ENCODE measurements at places on chromosomes 16 and 17. TPM values are rescaled to one million over a fixed set of nuclear protein-coding genes. Genes with fewer than 3 reads are reported as not detected.
A peak's percentile ranks its signal among the peaks of the same experiment; 100 is the strongest.

Gene AIPL1
- total RNA-seq = not detected

Gene GALR2
- not detected for total RNA-seq

Gene TSPAN10
- 0.99 TPM for total RNA-seq

Gene RNF112
- 1.8 TPM for total RNA-seq

Gene ZFP3
- 7.3 TPM for total RNA-seq

Gene SLFN14
- not detected for total RNA-seq

Gene NPTX1
- total RNA-seq = 2.8 TPM

Gene DRC3
- total RNA-seq = 0.67 TPM

Gene ADAD2
- total RNA-seq = not detected

- no peaks in the 10 kb centered on the region for H3K4me1 ChIP-seq
- no peaks in the 10 kb centered on the region for H3K27me3 ChIP-seq
- no peak overlapping the region for H3K27ac ChIP-seq
- no peak for DNase-seq
- no peak overlapping the region for H3K4me3 ChIP-seq
- H3K36me3 ChIP-seq = no peaks in the 10 kb centered on the region
Observed at GRCh38 chr16:55120826-55121225, 190.2 kb downstream of the IRX5 start.

- DNase-seq = no peak
- no peaks in the 10 kb centered on the region for H3K4me1 ChIP-seq
- H3K4me3 ChIP-seq = no peak overlapping the region
Observed at GRCh38 chr17:56798916-56799315, 34.8 kb downstream of the C17orf67 start.

GRCh38 chr16:75256696-75257343 lies 5.4 kb upstream of the BCAR1 start:
- H3K27me3 ChIP-seq = peaks cover 54% of the 10 kb centered on the region
- H3K27ac ChIP-seq = no peak overlapping the region
- H3K4me3 ChIP-seq = no peak overlapping the region
- H3K4me1 ChIP-seq = peaks cover under 1% of the 10 kb centered on the region
- H3K36me3 ChIP-seq = no peaks in the 10 kb centered on the region

DNA sequence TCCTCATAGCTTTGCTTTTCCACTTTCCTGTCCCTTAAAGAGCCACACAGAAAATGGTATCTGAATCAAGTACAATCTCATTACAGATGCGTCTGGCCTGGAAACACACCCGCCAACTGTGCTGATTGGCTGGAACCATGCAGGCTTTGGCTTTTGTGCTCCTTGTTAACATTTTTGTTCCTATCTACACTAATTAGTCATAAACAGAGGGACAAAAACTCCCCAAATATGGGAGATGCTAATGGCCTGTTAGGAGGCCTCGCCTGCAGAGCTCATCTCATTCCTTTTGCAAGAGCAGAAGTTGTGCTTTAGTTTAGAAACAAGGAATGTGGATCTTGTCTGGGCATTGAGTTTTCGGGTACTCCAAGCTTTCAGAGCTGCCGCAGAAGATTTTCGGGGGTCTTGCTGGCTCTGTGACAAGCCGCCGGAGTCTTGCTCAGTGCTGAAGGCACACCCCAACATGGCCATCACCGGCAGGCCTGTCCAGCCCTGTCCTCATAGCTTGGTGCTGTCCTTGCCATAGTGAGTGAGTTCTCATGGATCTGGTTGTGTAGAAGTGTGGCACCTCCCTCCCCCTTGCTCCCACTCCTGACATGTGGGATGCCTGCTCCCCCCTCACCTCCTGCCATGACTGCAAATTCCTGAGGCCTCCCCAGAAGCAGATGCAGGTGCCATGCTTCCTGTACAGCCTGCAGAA lies 69.8 kb downstream of the METRNL start:
- H3K4me3 ChIP-seq = no peak overlapping the region
- peaks cover 17% of the 10 kb centered on the region for H3K4me1 ChIP-seq
- no peak overlapping the region for H3K27ac ChIP-seq
- no peaks in the 10 kb centered on the region for H3K36me3 ChIP-seq

DNA sequence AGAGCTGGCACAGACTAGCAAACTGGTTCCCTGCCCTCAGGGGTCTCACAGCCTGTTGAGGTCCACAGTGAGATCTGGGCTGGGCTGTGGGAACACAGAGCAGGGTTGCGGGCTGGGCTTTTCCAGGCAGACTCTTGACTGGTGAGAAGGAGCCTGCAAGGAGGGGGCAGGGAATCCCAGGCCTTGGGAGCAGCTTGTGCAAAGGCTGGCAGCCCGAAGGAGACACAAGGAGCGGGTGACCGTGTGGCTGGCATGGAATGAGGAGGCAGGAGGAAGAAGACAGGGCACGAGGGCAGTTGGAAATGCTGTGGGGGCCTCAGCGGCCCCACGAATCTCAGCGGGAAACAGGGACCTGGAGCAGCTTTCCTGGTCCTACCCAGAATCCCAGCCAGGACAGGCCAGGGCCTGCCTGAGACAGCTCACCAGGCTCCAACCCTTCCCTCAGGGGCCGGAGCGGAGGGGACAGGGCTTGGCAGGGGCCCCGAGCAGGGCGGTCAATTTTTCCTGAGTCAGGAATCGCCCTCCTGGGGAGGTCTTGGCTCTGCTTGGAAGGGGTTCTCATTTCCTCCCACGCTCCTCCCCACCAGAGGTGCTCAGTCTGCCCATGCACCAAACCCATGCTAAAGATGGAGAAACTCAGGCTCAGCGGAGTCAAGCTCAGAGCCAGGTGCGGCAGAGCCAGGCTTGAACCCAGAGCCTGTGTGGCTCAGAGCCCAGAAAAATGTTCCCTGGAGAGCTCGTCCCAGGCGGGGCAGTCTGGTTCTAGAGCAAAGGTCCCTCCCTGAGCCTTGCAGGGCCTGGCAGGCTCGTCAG lies 9.2 kb upstream of the SNN start:
- peaks cover 5% of the 10 kb centered on the region for H3K27me3 ChIP-seq
- H3K4me3 ChIP-seq = no peak overlapping the region
- no peaks in the 10 kb centered on the region for H3K36me3 ChIP-seq

GRCh38 chr17:27810902-27811557 lies 10.7 kb upstream of the NOS2 start:
- DNase-seq = no peak
- H3K4me3 ChIP-seq = no peak overlapping the region
- peaks cover 2% of the 10 kb centered on the region for H3K27me3 ChIP-seq

DNA sequence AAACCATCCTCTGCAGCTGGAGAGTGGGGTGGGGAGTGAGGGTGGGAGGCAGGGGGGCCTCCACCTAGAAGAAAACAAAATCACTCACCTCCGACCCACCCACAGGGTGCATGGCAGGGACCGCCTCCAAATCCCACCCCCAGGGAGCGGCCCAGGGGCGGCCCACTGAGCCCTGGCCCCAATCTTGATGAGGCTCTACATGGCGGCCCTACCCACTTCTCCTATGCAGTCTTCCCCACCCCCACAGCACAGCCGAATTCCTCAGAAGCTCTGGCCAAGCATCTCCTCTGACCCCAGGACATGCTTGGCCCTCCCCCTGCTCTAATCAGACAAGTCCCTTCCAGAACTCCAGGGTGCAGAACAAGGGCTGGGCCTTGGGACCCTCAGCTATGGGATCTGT lies 18.2 kb upstream of the FASN start:
- H3K4me3 ChIP-seq = no peak overlapping the region
- H3K4me1 ChIP-seq = peaks cover 7% of the 10 kb centered on the region
- DNase-seq = no peak
- no peak overlapping the region for H3K27ac ChIP-seq
- no peaks in the 10 kb centered on the region for H3K36me3 ChIP-seq
- no peaks in the 10 kb centered on the region for H3K27me3 ChIP-seq

DNA sequence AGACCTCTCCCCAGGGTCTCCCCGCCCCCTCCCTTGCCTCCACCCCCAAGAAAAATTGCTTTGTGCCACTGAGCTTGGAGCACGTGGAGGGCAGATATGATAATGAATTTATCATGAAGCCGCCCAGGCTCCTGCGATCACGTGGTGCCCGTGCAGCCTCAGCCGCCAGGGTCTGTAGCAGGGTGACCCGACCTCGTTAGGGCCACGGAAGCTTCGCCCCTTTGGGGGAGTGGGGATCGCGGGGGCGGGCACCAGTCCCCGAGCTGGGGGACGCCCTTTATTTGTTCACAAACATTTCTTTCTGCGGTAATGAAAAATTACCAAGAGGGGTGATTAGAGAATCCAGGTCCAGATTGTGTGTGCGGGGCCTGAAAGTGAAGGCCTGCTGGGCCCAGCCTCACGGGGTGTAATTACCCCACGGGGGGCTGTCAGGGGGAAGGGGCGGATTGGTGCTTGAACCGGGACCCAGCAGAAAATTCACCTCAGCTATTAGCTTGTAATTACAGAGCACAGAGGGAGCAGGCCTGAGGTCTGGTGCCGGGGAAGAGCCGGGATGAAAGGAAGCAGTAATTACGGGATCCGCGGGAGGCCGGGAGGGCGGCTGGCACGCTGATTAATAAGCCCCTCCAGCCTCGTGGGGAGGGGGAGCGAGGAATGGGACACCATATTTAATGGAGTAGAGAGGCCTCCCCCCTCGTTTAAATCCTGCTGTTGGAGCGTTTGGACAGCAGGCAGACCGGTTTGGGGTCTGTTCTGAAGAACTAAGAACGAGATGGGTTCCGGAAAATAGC lies 13.3 kb downstream of the GSE1 start:
- H3K4me1 ChIP-seq = peaks cover 22% of the 10 kb centered on the region
- peaks cover 21% of the 10 kb centered on the region for H3K36me3 ChIP-seq
- H3K4me3 ChIP-seq = peak overlapping the region; percentile 4
- no peaks in the 10 kb centered on the region for H3K27me3 ChIP-seq

GRCh38 chr17:80029258-80029974 lies 6.3 kb downstream of the TBC1D16 start:
- peaks cover 3% of the 10 kb centered on the region for H3K4me1 ChIP-seq
- H3K27me3 ChIP-seq = peaks cover 9% of the 10 kb centered on the region
- no peaks in the 10 kb centered on the region for H3K36me3 ChIP-seq
- H3K4me3 ChIP-seq = no peak overlapping the region

DNA sequence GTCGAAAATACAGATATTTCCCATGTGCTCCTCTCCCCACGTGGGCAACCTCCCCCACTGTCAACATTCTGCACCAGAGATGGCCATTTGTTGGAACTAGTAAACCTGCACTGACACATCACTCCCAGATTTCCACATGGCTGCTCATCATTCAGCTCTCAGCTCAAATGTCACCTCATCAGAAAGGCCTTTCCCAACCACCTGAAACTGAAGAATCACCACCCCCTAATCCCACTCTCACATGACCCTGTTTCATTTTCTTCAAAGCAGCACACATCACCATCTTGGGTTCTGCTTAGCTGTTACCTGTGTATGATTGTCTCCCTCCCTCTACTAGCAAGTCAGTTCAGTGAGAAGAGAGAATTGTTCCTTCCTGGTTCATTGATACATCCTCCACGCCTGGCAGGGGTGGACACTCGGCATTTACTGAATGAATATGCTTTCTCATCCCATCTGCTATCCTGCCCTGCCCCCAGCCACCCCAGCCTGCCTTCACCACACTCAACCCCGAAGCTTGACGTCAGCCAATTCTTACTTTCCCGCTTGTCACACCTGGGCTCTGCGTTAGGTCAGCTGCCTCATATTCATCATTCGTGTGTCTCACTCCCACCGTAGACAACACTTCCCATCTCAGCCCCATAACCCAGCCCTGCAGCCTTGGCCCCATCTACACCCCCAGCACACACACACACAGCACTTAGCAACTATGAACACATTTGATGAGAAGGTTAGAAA lies 1.5 kb downstream of the C17orf114 start:
- no peak for DNase-seq
- peaks cover 13% of the 10 kb centered on the region for H3K4me1 ChIP-seq
- H3K4me3 ChIP-seq = no peak overlapping the region

GRCh38 chr17:58196610-58197009 lies 4.1 kb downstream of the EPX start:
- no peak overlapping the region for H3K27ac ChIP-seq
- peaks cover 6% of the 10 kb centered on the region for H3K27me3 ChIP-seq
- H3K4me3 ChIP-seq = no peak overlapping the region
- H3K4me1 ChIP-seq = peaks cover 5% of the 10 kb centered on the region

DNA sequence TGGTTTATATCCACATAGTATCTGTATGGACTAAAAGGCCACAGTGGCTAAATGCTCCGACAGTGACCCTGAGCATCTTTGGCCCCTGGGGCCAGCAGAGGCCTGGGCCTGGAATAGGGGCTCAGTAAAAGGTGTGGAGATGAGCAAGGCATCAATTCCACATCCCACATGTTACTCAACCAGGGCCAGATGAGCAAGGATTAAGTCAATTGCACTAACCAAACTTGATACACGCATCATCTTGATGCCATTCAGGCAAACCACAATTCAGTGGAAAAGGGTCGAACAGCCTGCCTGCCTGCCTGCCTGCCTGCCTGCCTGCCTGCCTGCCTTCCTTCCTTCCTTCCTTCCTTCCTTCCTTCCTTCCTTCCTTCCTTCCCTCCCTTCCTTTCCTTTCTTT lies 53.5 kb upstream of the DNAJA2 start:
- no peak for DNase-seq
- no peak overlapping the region for H3K4me3 ChIP-seq
- no peaks in the 10 kb centered on the region for H3K4me1 ChIP-seq
- no peaks in the 10 kb centered on the region for H3K36me3 ChIP-seq
- peak overlapping the region; percentile 36 for H3K27ac ChIP-seq
- H3K27me3 ChIP-seq = no peaks in the 10 kb centered on the region

DNA sequence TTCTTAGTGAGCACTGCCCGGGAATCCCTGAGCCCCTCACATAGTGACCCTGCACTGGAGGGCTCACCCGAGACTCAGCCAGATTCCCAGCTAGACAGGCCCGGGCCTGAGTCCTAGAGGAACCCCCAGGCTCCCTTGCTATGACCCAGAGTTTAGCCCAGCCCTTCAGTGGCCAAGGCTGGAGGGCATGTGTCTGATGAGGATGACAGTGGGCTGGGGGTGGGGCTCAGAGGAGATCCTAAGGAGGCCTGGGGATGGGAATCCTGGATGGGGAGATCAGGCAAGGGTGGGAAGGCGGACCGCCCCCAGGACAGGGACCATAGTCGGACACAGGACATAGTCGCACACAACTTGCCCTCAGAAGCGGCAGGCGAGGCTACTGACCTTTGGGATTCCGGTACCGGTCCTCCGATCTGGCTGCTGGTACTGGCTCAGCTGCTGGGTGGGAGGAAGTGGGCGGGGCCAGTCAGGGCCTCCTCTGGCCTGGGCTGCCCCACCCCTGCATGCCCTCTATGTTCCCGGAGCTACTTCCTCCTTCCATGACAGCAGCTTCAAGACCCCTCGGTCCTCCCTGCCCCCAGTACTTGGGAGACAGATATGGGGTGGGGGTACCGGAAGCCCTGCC lies 1.1 kb downstream of the CD79B start:
- DNase-seq = peak; percentile 76
- H3K4me3 ChIP-seq = peak overlapping the region; percentile 94
- peak overlapping the region; percentile 94 for H3K27ac ChIP-seq
- H3K27me3 ChIP-seq = peaks cover 6% of the 10 kb centered on the region

DNA sequence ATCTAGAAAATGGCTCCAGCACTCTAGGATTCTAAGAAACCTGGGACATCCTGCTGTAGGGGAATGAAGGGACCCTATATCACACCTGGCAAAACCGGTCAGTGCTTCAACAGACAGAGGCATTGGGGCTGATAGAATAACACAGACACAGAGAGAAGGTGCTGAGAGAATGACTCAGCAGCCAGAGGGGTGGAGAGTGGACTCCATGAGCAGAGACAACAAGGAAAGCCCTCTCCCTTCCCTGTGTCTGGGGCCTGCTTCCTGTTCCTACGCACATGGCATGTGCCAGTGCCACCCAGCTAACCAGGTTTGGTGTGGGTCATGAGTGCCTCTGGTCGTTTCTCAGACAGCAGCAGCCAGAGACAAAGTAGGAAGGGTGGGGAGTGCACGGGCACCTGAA lies 140.3 kb downstream of the CCT6B start:
- H3K36me3 ChIP-seq = no peaks in the 10 kb centered on the region
- peaks cover 4% of the 10 kb centered on the region for H3K4me1 ChIP-seq
- no peaks in the 10 kb centered on the region for H3K27me3 ChIP-seq
- H3K27ac ChIP-seq = no peak overlapping the region
- no peak for DNase-seq
- no peak overlapping the region for H3K4me3 ChIP-seq

All from activated naive CD8-positive, alpha-beta T cell treated with anti-CD3 and anti-CD28 coated beads, Interleukin-2, amount 10 ng/mL, durations not matched to agents 7 days and 5 days (primary cell).